ENCODE measurements at places on chromosomes 1 and 21.

DNA sequence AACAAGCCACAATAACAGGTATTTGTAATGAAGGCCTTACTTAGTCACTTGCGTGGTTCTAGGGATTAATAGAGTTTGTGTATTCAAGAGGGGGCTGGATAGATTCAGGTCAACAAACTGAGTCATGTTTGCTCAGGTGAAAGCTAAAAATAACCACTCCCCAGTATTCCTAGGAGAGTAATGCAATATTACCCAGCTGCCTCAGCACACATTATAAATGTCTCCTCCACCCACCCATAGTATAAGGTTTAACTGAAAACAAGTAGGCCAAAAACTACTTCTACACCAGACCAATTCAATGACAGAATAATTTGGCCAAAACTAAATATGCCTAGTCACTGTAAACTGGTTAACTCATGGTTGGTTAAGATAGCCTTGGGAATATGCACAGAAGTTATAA lies 34.4 kb downstream of the WLS start:
- no peak for DNase-seq

GRCh38 chr1:25432749-25433388 lies 2.2 kb downstream of the MACO1 start:
- no peak for DNase-seq

DNA sequence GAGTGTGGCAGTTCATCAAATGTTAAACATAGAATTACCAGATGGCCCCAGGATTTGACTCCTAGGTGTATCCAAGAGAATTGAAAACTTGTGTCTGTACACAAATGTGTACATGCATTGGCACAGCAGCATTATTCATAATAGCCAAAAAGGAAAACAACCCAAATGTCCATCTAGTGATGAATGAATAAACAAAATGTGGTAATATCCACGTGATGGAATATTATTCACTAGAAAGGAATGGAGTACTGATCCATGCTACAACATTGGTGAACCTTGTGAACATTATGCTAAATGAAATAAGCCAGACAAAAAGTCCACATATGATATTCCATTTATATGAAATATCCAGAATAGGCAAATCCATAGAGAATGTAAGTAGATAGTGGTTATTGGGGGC lies 77.7 kb downstream of the RAVER2 start:
- peak; percentile 28 for DNase-seq

GRCh38 chr1:17397910-17398695 lies 26.1 kb downstream of the PADI6 start:
- DNase-seq = no peak

DNA sequence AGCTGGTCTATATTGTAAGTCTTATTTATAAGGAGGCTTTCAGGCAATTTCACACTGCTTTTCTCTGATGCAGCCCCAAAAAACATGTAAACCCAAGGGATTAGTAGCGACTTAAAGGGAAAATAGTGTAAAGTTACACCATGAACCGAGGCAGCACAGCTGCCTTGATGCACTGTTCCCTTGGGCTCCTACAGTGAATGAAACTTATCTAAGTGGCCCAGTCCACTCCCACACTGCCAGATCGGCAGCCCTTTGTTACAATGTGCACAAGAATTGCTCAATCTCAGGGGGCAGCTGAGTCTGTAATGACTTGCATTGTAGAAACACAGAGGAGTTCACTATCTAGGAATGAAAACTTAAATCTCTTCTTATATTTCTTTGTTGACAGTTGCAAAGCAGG lies 120.8 kb upstream of the ADGRL2 start:
- DNase-seq = peak; percentile 53

- DNase-seq = no peak
Observed at GRCh38 chr1:68010543-68010942, 39.9 kb downstream of the DIRAS3 start.

- DNase-seq = no peak
Observed at GRCh38 chr1:10943041-10943440, 69.4 kb upstream of the TARDBP start.

DNA sequence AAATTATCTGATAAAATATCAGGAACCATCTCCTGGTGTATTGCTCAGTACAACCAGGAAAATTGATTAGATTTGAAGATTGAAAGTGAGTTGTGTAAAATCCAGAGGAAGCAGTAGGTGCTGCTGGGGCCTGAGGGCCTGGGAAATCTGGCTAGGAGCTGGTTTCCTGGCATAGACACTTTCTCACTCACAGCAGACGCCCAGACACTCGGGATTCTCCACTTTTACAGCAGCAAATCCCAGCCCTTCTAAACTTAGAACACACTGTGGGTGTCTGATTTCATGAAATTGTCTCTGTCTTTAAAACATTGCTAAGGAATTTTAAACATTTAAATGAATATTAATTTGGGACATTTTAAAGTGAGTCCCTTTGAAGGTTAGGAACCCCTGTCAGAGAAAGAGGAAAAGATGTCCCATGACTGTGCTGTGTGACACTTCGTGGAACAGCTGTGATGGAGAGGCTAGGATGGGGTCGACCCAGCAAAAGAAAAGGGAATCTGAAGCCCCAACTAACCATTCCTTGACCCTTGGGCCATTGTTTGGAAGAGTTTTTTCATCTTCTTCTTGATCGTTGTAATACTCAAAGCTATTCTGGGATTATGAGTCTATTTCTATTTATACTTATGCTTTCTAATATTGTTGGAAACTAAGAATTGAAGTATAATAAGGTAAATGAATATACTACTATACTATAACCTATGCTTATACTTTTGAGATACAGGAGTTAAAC lies 49.0 kb upstream of the VAMP3 start:
- DNase-seq = no peak

DNA sequence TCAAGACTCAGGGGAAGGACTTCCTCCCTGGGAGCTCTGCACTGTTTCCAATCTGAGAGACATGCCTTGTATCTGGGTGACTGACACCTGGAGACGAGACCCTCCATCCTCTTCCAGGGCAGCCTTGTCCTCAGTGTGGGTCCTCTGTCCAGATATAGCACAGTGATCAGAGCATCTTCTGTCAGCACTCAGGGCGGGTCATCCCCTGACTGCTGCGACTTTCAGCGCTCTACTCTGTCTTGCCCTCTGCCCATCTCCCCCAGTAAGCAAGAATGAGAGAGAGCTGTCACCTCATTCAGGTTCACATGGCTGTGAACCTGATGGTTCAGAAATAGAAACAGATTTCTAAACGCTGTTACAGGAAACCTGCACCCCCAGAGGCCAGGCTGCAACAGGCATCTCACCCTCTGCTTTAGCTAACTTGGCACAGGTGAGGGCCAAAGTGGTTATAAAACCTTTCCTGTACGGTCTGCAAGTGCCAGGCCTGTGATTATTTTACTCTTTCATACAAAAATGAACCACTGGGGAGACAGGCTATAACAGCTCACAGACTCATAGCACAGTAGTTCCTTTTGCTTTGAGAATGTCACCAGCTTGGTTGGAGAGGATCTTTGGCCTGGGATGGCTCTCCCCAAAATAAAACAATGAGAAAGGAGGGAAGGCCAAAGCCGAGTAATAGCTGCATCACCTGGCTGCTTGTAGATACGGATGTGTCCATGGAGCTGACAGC lies 11.4 kb upstream of the TENT5C start:
- DNase-seq = no peak

GRCh38 chr1:84379138-84379916 lies 19.0 kb upstream of the DNASE2B start:
- DNase-seq = peak; percentile 66

GRCh38 chr1:6001992-6002576 lies 9.9 kb upstream of the NPHP4 start:
- no peak for DNase-seq

DNA sequence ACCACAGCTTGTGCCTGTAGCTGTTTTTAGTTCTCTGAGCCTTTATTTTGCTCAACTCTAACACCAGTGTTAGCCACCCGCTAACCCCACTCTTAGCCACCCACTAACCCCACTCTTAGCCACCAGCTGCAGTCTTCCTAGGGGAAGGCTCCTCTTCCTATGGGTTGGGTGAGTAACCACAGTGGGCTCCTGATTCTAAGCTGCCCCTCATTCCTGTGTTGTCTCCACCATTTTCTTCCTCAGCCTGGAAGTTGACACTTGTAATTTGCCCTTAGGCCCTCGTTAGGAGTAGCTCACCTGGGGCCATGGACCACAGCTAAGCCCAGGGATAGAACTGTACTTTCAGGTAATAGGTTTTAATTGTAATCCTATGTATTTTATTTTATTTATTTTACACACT lies 782.9 kb upstream of the TPTE start:
- no peak for DNase-seq

GRCh38 chr1:225460021-225460736 lies 32.3 kb upstream of the LBR start:
- DNase-seq = no peak

DNA sequence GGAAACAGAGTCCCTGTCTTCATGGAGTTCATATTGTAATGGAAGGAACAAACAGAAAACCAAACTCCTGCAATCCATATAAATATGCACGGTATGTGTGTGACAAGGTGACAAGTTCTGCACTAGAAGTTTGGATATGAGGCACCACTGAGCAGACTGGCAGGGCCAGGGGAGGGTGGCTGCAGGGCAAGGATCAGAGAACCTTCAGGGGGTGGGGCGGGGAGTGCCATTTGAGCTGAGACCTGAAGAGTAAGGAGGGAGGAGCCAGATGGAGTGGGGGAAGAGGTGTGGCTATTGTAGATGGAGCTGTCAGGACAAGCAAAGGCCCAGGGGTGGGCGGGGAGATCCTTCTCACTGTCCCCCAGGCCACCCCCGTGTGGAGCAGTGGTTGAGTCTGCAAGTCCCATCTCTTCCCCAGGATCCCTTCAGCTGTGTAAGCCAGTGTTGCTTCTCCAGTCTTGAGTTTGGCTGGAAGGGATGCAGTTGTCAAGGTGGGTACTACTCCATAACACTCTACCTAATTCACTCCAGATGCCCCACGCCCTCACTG lies 76.4 kb downstream of the ATP5PO start:
- DNase-seq = no peak

DNA sequence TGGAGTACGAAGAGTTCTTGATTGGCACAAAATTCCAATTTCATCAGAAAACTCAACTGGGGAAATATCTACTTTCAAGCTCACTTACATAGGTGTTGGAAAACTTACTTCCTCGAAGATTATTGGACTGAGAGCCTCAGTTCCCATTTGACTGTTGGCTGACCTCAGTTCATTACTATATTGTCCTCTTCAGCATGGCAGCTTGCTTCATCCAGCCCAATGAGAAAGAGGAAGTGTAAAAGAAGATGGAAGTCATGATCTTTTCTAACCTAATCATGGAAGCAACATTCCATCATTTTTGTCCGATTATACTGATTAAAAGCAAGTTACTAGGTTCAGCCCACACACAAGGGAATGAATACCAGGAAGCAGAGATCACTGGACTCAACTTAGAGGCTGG lies 49.4 kb downstream of the HSD3B1 start:
- no peak for DNase-seq

- no peak for DNase-seq
Observed at GRCh38 chr1:79044974-79045650, 38.6 kb upstream of the ADGRL4 start.

DNA sequence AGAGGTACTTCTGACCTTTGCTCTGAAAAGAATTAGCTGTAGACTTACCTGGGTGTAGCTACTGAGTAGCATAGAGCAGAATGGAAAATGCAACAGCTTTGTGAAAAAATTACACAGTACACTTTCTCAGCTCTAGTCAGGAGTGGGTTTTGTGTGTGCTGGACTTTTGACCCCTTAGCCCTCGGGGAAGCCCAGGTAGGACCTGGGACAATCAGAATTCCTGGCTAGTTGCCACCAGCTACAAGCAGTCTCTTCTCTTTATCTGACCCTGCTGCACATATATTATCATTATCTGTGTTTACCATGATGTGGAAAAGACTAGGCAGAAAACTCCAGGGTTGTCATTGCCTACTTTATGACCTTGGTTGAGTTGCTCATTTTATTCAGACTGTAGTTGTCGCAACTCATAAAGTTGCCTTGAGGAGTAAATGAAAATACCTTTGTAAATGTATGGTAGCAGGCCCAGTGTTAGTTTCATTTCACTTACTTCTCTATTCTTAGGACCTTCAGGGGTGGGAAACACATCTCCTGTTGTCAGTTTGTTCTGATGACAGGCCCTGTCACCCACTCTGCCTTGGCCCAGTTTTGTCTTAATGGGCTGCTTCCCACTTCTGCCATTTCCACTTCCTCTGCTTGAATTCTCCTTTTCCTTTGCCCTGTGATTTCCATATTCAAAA lies 5.4 kb downstream of the NEK7 start:
- DNase-seq = no peak

DNA sequence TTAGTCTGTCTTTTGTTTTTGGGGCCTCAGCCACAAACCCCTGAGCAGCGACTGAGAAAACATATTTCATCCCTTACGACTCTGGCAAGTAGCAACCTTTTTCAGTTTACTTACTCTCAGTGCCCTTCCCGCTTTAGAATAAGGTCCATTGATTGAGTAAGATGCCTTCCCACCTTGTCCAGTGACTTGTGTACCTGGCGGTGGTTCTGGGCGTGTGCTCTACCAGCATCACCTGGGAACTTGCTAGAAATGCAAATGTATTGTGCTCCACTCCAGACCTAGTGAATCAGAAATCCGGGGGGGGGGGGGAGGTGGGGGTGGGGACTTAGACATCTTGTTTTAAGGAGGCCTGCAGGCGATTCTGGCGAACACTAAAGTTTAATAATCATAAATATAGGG lies 72.1 kb downstream of the S1PR1 start:
- DNase-seq = no peak

DNA sequence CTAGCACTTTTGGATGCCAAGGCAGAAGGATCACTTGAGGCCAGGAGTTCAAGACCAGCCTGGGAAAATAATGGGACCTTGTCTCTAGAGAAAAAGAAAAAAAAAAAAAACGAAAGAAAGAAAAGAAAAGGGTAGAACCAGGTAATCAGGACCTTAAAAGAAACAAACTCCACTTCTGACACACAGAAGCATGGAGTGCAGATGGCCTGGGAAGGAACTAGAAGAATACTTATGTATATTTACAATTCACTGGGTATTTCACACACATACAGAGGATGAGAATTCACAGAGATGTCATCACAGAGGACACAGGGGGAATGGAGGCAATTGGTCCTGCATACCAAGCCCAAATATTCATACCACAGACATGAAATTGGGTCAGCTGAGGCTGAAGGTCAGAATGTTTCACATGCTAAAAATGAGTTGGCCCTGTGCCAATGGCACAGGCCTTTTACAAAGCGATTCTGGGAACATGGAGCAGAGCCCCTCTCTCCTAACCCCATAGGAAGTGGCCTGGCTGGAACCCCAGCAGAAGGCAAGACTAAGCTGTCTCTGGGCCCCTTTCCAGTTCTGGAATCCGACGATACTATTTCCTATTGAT lies 4.4 kb downstream of the B4GALT3 start:
- DNase-seq = peak; percentile 100

- DNase-seq = no peak
Observed at GRCh38 chr1:41611068-41611931, 126.8 kb upstream of the EDN2 start.

- no peak for DNase-seq
Observed at GRCh38 chr1:181131255-181131941, 42.9 kb downstream of the IER5 start.

DNA sequence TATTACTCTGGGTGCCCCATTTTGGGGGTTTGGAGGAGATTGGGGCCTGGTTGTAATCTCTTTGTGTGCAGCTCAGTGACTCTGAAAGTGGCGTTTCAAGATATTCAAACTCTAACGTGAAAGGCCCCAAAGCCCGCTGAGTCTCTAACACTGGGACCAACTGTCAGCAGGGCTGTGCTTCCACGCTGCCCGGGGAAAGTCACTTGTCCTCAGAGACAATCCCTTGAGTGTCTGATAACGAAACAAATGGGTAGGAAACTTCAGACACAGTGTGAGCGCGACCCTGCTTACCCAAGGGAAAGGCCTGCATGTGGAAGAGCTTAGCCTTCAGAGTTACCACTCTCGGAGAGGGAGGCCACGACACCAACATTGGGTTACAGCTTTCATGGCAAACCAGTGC lies 837 bp downstream of the UBASH3A start:
- no peak for DNase-seq
